ENCODE measurements at places on chromosomes 4 and X. TPM values are rescaled to one million over a fixed set of nuclear protein-coding genes. Genes with fewer than 3 reads are reported as not detected.

GRCh38 chr4:186698028-186698427 is 25.6 kb downstream of the FAT1 start:
- DNase-seq, result no peak

The CT47B1 gene
- total RNA-seq, result not detected

DNA sequence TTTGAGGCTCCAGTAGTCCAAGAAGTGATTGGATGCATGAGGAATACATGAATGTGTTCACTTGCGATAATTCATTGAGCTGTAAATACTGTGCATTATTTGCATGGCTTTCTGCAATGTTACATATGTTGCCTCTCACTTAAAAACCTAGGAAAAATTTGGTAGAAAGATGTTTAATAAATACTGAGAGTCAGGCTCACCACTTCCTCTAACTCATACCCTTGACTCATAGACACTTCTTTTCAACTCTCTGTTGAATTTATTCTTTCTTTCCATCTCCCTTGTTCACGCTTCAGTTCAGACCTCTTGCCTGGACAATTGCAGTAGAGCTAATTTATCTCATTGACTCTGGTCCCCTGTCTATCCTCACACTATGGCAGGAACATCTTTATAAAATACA is 35.8 kb upstream of the LEF1 start:
- no peak for DNase-seq

DNA sequence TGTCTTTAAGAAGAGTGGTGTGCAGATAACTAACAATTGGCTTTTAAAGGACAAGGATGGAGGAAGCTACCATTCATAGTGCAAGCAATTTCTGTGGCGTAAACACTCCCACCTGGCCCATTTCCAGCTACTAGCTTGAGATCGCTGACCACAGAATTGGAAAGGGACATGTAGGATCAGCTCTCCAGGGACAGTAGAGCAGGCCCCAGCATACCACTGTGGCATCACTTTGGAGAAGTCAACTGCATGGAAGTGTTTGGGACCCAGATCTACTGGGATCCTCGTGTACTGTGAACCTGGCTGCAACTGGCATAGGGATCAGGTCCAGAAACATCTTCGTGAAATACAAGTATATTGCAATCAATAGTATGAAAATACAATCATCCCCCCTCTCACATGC is 515.0 kb downstream of the INPP4B start:
- DNase-seq, result no peak

The DCX gene
- not detected for total RNA-seq

The PNCK gene
- 0.42 TPM for total RNA-seq

The POLN gene
- total RNA-seq, result 0.75 TPM

The HSFX1 gene
- 0.20 TPM for total RNA-seq

DNA sequence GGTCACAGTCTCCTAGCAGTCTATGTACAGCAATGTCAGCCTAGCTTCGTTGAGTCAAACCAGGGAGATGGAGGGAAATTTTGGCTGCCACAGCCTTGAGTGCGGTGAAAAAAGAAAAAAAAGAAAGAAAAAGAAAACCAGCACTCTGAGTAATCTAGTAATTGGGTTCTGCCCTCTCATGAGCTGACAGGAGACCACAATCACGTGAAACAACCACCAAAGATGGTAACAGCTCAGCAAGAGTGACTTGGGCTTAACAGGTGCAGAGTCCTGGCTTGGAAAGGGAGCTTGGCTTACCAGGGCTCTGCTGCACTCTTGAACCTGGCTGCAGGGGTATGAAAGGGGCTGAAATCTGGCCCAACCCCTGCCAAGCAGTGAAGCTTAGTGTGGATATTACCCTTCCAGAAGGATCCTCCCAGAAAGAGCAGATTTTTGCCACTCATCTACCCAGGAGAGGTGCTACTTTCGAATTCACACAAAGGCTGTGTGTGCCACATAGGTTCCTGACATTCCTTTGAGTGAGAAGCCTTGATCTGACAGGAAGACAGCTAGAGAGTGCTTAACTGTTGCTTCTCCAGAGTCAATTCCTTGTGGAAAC is 350.3 kb downstream of the PTTG2 start:
- DNase-seq, result no peak

The DUX4 gene
- total RNA-seq, result not detected

The DKC1 gene
- 153 TPM for total RNA-seq

The PABPC1L2B gene
- not detected for total RNA-seq

The MTTP gene
- total RNA-seq, result 0.05 TPM

- no peak for DNase-seq
Observed at GRCh38 chr4:169293343-169294176, 22.8 kb upstream of the SH3RF1 start.

The EXOC1L gene
- not detected for total RNA-seq

The TMPRSS11E gene
- total RNA-seq, result not detected

The ANXA3 gene
- total RNA-seq, result 117 TPM

- DNase-seq, result peak; percentile 64
Observed at GRCh38 chrX:136063340-136064079, 78.3 kb downstream of the SLC9A6 start.

The ETDB gene
- not detected for total RNA-seq

- DNase-seq, result no peak
Observed at GRCh38 chr4:8770518-8771257, 101.0 kb downstream of the HMX1 start.

- DNase-seq, result no peak
Observed at GRCh38 chr4:26741491-26741871, 119.2 kb upstream of the STIM2 start.

The RTL5 gene
- 0.37 TPM for total RNA-seq

GRCh38 chr4:2281575-2282343 is 19.9 kb upstream of the MXD4 start:
- no peak for DNase-seq

DNA sequence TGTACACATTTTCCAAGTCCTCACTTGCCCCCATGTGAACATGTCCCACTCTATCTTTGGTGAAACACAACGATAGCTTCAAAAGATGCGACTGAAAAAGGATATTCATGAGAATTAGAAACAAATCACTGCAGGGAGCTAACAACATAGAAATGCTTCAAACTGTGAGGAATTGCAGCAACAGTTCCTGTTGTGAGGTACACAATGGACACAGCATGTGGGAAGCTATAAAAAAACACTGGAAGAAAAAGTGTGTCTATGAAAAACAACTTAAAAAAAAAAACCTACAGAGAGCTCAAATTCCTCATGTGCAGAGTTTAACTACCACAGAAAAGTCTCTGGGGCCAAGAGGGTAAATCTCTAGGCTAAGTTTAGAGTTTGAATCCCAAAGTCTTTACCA is 51.6 kb upstream of the BLTP1 start:
- no peak for DNase-seq
